ENCODE measurements at places on chromosomes 16 and 17.
A peak's percentile ranks its signal among the peaks of the same experiment; 100 is the strongest.

DNA sequence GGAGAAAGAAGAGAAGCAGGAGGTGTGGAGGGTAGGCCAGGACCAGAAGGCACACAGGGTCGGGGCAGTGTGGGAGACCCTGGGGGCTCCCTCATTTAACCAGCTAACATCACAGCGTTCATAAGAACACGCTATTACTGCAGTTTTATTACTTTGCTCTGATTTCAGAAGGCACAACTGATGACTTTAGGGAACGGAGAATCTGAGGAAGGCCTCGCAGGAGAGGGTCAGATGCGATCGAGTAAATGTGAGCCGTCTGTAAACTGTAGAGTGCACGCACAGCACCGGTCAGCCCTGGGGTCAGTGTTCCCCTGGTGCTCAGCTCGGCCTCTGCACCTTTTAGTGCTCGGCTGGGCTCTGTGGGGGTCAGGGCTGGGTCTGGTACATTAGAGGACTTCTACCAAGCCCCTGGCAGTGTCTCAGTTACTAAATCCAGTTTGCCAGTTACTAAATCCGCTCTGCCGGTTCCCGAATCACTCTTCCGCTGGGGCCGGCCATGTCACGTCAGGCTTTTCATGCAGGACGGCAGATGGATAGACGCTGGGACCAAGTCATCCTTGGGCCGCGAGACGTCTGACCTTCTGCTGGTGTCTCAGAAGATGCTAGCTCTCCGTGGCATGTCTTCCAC lies 325.9 kb downstream of the SEC14L1 start:
- no peak for DNase-seq

- DNase-seq = no peak
These were observed 11.9 kb upstream of the DNASE1 start for GRCh38 chr16:3642397-3643094.

DNA sequence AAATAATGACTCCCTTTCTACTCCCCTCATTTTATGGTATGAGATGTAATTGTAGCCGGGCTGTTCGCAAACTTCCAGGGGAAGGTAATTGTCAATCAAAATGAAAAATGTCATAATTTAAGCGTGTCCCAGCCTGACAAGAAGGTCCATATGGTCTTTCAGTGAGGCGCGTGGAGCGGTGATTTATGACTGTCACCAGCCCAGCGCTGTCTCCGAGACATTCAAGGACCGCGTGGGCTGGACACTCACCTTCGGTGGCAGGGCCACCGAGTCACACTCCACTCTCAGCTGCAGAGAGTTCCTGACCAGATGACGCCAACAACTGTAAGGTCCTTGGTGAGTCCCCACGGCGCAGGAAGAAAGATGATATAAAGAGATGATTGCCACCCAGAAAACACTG lies 157.7 kb upstream of the TNRC6C start:
- no peak for DNase-seq

GRCh38 chr16:10770907-10771306 lies 27.3 kb downstream of the NUBP1 start:
- DNase-seq = peak; percentile 97

- peak; percentile 63 for DNase-seq
These were observed 218.7 kb downstream of the NTN1 start for GRCh38 chr17:9239793-9240658.

DNA sequence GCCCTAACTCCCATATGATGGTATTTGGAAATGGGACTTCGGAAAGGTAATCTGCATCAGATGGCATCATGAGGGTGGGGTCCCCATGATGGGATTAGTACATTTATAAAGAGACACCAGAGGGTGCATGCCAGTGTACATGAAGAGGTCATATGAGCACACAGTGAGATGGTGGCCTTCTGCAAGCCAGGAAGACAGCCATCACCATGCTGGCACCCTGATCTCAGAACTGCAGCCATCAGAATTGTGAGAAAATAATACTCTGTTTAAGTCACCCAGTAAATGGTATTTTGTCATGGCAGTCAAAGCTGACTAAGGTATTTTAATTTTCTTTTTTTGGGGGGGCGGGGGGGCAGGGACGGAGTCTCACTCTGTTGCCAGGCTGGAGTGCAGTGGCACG lies 47.1 kb upstream of the ABCA10 start:
- no peak for DNase-seq

GRCh38 chr17:73360961-73361761 lies 49.4 kb upstream of the CDC42EP4 start:
- no peak for DNase-seq

DNA sequence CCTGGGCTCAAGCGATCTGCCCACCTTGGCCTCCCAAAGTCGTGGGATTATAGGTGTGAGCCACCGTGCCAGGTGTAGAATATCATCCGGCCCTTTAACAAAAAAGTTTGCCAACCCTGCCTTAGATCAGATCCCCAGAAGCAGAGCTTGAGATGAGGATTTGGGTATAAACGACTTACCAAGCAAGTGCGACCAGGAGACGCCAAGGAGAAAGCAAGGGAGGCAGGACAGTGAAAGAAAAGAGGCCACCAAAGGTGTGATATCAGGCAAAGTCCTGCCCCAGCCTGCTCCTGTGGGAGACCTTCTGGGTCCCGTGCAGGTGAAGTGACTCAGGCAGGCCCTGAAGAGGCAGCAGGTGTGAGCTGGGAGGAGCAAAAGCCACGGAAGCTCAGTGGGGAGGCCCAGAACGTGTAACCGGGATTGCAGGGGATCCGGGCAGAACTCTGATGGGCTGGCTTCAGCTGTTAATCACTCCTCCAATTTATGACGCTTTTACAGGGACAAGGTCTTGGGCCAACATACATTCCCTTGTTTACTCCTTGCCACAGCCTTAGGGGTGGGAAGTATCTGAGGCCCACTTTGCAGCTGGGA lies 14.1 kb upstream of the CALB2 start:
- no peak for DNase-seq

GRCh38 chr16:3578121-3578520 lies 918 bp upstream of the NLRC3 start:
- DNase-seq = no peak

- DNase-seq = no peak
These were observed 30.2 kb downstream of the OR1D5 start for GRCh38 chr17:3033248-3033640.

- no peak for DNase-seq
These were observed 3.2 kb downstream of the AOC3 start for GRCh38 chr17:42853968-42854790.

DNA sequence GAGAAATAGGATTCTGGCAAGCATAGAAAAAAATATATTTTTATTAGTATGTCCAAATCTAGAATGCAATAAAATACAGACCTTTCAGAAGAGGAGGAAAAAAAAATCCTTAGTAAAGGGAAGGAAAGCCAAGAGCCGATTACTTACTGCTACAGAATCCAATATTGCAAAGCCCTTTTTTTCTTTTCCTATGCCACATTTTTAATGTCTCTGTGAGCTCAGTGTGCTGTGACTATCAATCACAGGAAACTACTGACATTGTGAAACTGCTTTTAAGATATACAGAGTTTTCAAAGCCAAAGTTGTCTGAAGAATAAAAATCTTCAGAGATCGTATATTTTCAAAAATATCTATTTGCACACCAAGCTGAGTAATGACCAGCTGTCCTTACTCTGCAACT lies 120.4 kb downstream of the CHD9NB start:
- DNase-seq = no peak

DNA sequence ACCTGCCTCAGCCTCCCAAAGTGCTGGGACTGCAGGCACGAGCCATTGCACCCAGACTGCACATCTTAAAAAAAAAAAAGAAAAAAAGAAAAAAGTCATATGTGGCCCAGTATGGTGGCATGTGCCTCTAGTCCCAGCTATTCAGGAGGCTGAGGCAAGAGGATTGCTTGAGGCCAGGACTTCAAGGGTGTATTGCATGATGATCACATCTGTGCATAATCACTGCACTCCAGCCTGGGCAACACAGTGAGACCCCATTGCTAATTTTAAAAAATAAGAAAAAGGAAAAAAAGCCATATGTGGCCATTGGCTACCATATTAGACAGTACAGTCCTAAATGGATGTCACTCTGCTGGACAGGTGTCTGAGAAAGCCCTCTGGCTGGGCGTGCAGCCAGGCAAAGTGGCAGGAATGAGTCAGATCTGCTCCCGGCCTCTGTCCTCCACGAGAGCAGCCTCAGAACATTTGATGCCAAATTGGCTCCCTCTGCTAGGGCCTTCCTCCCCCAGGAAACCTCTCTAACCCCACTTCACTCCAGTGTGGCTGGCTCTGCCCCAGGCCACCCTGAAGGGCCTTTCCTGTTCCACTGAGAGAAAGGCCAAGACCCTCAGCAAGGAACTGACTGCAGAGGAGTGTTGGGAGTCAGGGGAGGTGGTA lies 14.7 kb downstream of the CA7 start:
- no peak for DNase-seq

GRCh38 chr17:77269696-77270681 lies 129.2 kb downstream of the SEC14L1 start:
- no peak for DNase-seq

DNA sequence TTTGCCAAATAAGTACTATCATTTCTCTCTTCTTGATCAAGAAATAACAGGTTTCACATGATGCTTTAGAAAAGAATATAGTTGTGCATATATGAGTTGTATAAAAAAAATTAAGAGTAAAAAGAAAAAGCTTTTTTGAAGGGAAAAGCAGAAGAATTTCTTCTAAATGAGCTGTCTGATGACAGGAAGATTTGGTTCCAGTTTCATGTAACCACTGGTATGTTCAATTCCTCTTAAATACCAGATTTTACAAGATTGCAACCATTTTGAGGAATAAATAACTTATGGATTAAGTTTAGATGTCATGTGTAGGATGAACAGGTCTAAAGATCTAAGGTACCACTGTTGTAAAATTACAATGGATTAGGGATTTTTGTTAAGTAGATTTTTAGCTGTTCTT lies 45.0 kb downstream of the VMP1 start:
- peak; percentile 50 for DNase-seq

DNA sequence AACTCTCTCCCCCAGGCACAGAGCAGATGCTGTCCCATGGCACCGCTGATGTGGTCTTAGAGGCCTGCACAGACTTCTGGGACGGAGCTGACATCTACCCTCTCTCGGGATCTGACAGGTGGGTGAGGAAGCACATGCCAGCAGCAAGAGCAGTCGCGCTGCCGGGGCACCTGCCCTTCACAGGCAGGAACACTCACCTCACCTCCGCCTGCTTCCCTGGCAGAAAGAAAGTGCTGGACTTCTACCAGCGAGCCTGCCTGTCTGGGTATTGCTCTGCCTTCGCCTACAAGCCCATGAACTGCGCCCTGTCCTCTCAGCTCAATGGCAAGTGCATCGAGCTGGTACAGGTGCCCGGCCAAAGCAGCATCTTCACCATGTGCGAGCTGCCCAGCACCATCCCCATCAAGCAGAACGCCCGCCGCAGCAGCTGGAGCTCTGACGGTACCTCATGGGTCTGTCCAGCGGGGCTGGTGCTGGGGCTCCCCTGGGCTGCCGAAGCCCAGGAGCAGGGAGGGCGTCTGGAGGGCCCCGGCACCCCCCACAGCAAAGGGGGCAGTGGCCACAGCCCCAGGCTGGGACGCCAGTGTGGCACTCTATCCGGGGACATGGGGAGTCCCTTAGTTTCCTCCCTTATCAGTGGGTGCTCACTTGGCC lies 21.7 kb downstream of the CASKIN2 start:
- no peak for DNase-seq

DNA sequence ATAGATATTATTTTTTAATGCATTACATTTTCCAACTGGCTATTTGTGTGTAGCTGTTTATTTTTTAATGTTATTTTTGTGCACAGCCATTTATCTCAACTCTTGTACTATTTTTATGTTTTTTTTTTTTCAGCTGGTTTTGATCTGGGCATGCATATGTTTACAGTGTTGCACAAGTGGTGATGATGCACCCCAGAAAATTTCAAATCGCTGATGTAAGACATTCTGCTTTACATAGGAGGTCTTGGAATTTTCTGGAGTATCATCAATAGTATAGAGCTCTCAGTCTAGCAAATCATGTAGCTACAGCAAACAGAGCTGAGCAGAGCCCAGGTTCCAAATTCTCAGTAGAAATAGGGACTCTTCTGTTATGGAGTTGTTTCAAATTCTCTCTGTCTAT lies 30.2 kb downstream of the CACNG5 start:
- no peak for DNase-seq

GRCh38 chr16:11370084-11370931 lies 25.0 kb downstream of the RMI2 start:
- DNase-seq = peak; percentile 83

DNA sequence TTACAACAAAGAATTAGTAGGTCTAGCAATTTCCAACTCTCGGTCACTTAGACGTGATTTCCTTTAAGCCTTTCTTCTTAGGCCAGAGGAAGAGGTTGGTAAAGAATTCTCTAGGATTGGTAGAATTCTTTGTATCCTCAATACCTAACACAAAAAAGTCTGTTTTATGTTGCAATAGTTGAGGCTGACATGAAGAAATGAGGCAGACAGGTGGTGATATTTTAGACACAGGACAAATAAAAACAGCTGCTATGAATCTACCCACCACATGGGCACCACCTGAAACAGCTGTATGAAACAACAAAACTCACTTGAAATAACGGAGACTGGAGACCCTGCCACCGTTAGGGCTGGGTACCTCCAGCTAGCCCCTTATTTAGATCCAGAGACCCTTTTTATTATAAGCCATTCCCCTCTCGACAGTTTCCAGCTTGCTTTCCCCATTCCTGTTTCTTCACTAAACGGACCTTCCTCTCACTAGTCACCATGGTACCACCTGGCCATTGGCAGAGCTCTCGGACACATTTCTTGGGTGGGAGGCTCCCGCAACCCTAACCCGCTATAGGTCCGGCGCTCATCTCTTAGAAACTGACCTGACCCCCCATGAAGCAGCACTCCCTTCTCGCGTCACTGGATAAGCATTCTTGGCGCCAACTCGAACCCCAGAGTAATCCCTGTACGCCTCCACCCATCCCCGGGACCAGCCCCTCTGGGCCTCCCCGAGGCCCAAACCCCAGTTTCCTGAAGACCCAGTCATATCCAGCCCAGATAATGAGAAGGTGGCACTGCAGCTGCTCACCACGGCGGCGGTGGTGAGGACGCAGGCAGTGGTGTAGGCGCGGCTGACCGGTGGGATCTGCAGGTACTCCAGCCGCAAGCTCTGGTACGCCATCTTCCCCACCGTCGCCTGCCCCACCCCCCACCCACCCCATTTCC lies at the start of gene DERL2:
Gene DERL2, minus strand, starts transcription at position 909 of the 936 bp plus-strand sequence. Its CDS starts 17 bp downstream, at position 892.
- no peak for DNase-seq

DNA sequence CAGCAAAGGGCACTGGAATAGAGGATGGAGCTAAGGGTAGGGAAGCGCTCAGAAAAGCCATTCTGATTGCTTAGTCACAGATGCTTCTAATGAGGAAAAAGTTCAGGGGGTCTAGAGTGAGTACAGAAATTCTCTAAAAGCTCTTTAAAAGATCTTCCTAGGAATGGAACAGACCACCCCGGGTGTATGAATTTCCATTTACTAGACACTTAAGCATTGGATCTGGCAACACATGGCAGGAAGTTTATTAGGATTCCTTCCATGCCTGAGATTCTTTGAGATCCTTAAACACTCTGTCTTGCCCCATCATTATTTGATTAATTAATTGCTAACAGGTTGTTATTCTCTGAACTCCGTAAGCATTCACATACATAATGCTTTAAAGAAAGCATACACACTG lies 8.5 kb downstream of the KRTAP9-7 start:
- DNase-seq = no peak

Data from MV-4-11 (cell line).